ENCODE measurements at places on chromosomes 16 and 17.

- peak; percentile 66 for DNase-seq
Measured at GRCh38 chr17:40646791-40647623, 611 bp downstream of the SMARCE1 start.

DNA sequence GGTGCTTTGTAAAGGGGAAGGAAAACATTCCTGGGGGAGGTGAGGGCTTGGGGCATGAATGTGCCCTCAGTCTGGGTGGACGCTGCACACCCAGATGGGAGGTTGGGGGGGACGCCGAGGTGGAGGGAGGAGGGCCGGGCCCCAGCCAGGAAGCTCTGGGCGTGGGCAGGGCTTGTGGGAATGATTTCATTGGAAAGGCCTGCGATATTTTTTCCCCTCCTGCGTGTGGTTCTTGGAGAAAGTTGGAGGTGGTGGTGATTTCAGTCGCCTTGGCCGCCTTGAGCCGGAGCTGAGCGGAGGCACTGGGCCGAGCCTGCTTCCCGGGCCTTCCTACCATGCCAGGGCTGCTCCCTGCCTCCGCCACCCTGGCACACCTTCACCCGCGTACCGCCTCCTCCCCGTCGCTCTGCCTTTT, 26.4 kb upstream of the CLEC18A start:
- no peak for DNase-seq

GRCh38 chr17:27236717-27237315, 57.1 kb upstream of the WSB1 start:
- DNase-seq: peak; percentile 8

GRCh38 chr16:62363501-62363900, 327.3 kb upstream of the CDH8 start:
- no peak for DNase-seq

GRCh38 chr16:56657555-56658326, at the start of gene MT1F:
Gene MT1F, plus strand, starts transcription at chr16:56657959. Its CDS starts 100 bp downstream, at chr16:56658059.
- no peak for DNase-seq

DNA sequence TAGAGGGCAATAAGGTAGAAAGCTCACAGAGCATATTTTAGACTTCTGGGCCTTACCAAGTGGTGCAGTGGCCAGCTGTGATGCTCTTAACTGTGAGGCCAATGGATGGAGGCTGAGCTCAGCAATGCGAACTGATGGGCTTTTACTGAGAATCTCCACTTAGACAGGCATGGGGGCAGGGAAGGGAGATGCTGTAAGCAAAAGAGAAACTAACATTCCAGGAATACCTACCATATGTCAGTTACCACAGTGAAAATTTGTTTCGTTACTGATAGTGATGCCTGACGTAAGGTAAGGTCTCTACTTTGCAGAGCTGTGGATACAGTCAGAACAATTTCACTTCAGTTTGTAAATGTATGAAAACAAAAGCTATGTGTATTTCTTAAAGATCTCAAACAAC, 250.6 kb upstream of the ZFHX3 start:
- DNase-seq: no peak

GRCh38 chr16:75287708-75288107, 36.3 kb upstream of the BCAR1 start:
- no peak for DNase-seq
